Activated naive CD8-positive, alpha-beta T cell treated with anti-CD3 and anti-CD28 coated beads for 36 hours (primary cell): ENCODE measurements at places on chromosomes 13 and 19. TPM values are rescaled to one million over a fixed set of nuclear protein-coding genes. Genes with fewer than 3 reads are reported as not detected.

MED25 gene
- total RNA-seq, result 44.8 TPM

CD70 gene
- total RNA-seq, result 15.2 TPM

UBE2L5 gene
- not detected for total RNA-seq

ATCAY gene
- not detected for total RNA-seq

RNF225 gene
- 1.6 TPM for total RNA-seq

TNFRSF19 gene
- 0.08 TPM for total RNA-seq

ZNF229 gene
- 4.5 TPM for total RNA-seq

CD320 gene
- total RNA-seq, result 77.7 TPM

CFAP97D2 gene
- total RNA-seq, result not detected

RASIP1 gene
- total RNA-seq, result 0.40 TPM

ZNF675 gene
- total RNA-seq, result 24.0 TPM

WASF3 gene
- 0.22 TPM for total RNA-seq
